ENCODE measurements at places on chromosomes 2 and 18.

- H3K27me3 ChIP-seq: no peaks in the 10 kb centered on the region
- H3K4me1 ChIP-seq: no peaks in the 10 kb centered on the region
- H3K4me3 ChIP-seq: no peak overlapping the region
- no peak overlapping the region for H3K27ac ChIP-seq
- no peaks in the 10 kb centered on the region for H3K36me3 ChIP-seq
Measured at GRCh38 chr18:8952769-8953760, 149.4 kb upstream of the NDUFV2 start.

DNA sequence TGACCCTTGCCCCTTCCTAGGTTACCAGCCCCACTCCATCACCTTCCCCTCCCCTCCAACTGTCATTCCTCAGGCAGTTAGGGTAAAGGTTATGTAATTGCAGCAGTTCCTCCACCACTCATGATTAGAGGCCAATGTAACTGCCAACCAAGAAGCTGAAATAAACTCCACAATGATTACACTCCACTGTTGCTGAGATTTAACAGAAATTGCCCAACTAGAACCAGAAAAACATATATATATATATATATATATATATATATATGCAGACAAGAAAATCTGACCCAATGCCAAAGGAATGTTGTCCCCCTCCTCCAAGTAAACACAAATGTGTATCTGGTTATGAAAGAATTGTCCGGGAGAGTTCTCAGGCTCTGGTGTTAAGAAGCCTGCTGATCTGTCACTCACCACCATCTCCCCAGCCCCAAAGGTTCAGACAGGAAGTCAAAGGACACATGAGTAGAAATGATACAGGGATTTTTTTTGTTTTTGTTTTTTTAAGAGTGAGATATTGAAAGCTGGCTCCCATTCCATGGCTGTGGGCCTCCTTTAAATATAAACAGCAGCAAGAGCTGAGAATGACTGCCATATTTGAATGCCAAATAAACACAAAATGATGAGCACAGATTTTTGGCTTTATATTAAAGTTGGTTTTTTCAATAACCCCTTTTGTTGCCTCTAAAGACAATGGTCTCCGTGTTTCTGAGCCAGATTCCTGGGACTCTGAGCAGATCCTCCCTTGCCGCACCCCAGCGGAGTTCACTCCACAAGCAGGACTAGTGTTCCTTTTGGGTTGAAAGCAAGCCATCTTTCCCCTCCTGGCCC is 127.2 kb upstream of the MAPRE2 start:
- H3K36me3 ChIP-seq: no peaks in the 10 kb centered on the region
- no peak overlapping the region for H3K27ac ChIP-seq
- no peaks in the 10 kb centered on the region for H3K4me1 ChIP-seq
- H3K4me3 ChIP-seq: no peak overlapping the region

GRCh38 chr2:28248511-28248910 is 144.1 kb upstream of the FOSL2 start:
- H3K27ac ChIP-seq: no peak overlapping the region
- no peak overlapping the region for H3K4me3 ChIP-seq

GRCh38 chr2:96604104-96604503 is 34.0 kb downstream of the KANSL3 start:
- peaks cover 58% of the 10 kb centered on the region for H3K36me3 ChIP-seq
- no peak for DNase-seq
- no peak overlapping the region for H3K4me3 ChIP-seq
- H3K4me1 ChIP-seq: peaks cover 22% of the 10 kb centered on the region
- no peak overlapping the region for H3K27ac ChIP-seq

DNA sequence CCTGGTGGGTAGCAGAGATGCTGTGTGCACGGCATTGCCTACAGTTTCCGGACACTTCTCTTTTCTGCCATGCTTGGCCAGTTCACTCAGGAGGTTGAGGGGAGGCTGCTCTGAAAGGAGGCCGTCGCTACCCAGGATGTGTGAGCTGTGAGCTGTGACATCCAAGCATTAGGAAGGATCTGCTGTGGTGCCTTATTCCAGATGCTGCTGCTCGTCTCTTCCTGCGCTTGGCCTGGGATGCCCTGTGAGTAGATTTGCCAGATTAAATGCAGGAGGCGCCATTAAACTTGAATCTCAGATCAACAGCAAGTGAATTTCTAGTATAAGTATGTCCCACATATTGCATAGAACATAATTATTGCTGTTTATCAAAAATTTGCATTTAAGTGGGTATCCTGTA is 124.2 kb upstream of the SIX3 start:
- no peak overlapping the region for H3K27ac ChIP-seq
- no peaks in the 10 kb centered on the region for H3K36me3 ChIP-seq
- no peaks in the 10 kb centered on the region for H3K4me1 ChIP-seq

DNA sequence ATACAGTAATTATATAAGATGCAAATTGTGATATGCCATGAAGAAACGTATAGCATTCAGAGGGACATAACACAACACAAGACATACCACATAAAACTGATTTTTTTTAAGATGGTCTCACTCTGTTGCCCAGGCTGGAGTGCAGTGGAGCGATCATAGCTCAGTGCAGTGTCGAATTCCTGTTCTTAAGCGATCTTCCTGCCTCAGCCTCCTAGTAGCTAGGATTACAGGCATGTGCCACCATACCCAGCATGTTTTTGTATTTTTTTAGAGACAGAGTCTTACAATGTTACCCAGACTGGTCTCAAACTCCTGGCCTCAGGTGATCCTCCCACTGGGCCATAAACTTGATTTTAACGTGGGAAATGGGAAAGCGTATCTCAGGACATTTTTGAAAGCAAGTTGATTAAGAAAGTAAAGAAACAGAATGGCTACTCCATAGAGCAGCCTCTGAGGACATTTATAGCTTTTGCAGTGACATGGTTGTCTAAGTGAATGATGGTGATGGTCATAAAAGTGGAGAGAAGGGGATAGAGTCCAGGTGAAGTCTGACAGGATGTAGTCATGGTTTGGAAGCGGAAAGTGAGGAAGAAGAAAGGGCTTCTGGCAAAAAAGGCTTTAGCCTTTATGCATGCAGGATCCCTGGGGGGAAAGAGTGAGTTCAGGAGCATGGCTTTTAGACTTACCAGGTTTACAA is 2.4 kb downstream of the TSGA10 start:
- H3K36me3 ChIP-seq: no peaks in the 10 kb centered on the region
- H3K27ac ChIP-seq: no peak overlapping the region
- H3K27me3 ChIP-seq: no peaks in the 10 kb centered on the region
- H3K4me3 ChIP-seq: no peak overlapping the region
- peaks cover 11% of the 10 kb centered on the region for H3K4me1 ChIP-seq

- peaks cover 25% of the 10 kb centered on the region for H3K4me1 ChIP-seq
- H3K27ac ChIP-seq: no peak overlapping the region
- DNase-seq: peak; percentile 56
Measured at GRCh38 chr2:215749092-215749957, 264.0 kb downstream of the MREG start.

GRCh38 chr18:23311351-23312121 is 141.6 kb upstream of the RIOK3 start:
- no peaks in the 10 kb centered on the region for H3K36me3 ChIP-seq
- no peak overlapping the region for H3K4me3 ChIP-seq
- peaks cover 13% of the 10 kb centered on the region for H3K4me1 ChIP-seq
- peak; percentile 61 for DNase-seq
- H3K27ac ChIP-seq: peak overlapping the region; percentile 33

GRCh38 chr18:56207989-56208388 is 430.4 kb downstream of the TXNL1 start:
- no peaks in the 10 kb centered on the region for H3K36me3 ChIP-seq
- H3K27me3 ChIP-seq: no peaks in the 10 kb centered on the region
- no peak overlapping the region for H3K27ac ChIP-seq
- H3K4me3 ChIP-seq: no peak overlapping the region

- no peak overlapping the region for H3K4me3 ChIP-seq
- H3K4me1 ChIP-seq: no peaks in the 10 kb centered on the region
- H3K36me3 ChIP-seq: no peaks in the 10 kb centered on the region
- H3K27ac ChIP-seq: no peak overlapping the region
Measured at GRCh38 chr18:55442561-55442960, 145.4 kb downstream of the TCF4 start.

- H3K27ac ChIP-seq: peak overlapping the region; percentile 34
- peaks cover 23% of the 10 kb centered on the region for H3K36me3 ChIP-seq
- no peak for DNase-seq
- H3K27me3 ChIP-seq: no peaks in the 10 kb centered on the region
- H3K4me1 ChIP-seq: peaks cover 6% of the 10 kb centered on the region
- no peak overlapping the region for H3K4me3 ChIP-seq
Measured at GRCh38 chr2:230781130-230781797, 68.6 kb downstream of the CAB39 start.

GRCh38 chr2:73999881-74000597 is 15.3 kb downstream of the TET3 start:
- no peaks in the 10 kb centered on the region for H3K36me3 ChIP-seq
- no peak overlapping the region for H3K4me3 ChIP-seq
- H3K27me3 ChIP-seq: no peaks in the 10 kb centered on the region
- no peak for DNase-seq
- H3K4me1 ChIP-seq: no peaks in the 10 kb centered on the region
- no peak overlapping the region for H3K27ac ChIP-seq

GRCh38 chr2:61291851-61292575 is 130.0 kb downstream of the C2orf74 start:
- no peaks in the 10 kb centered on the region for H3K36me3 ChIP-seq
- H3K27me3 ChIP-seq: no peaks in the 10 kb centered on the region
- no peaks in the 10 kb centered on the region for H3K4me1 ChIP-seq

- H3K27ac ChIP-seq: no peak overlapping the region
- H3K27me3 ChIP-seq: no peaks in the 10 kb centered on the region
- no peak for DNase-seq
- H3K4me1 ChIP-seq: peaks cover 11% of the 10 kb centered on the region
Measured at GRCh38 chr2:106956416-106956815, 70.4 kb upstream of the ST6GAL2 start.

DNA sequence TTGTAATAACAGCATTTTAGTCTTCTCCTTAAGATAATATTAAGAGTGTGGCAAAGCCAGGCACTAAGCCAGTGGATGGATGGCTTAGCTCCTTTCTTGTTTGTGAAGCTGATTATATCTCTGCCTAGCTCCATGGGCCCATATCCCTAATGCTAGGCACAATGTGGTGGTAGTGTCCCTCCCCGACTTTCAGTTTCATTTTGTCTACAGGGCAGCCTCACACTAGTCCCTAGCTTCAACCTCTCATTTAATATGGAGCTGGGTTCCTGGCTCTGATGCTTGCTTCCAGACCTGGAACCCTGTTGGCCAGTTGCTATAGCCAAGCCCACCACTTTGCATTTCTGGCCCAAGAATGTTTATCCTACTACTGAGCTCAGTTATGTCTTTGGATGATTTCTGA is 437.0 kb upstream of the MEIS1 start:
- no peaks in the 10 kb centered on the region for H3K27me3 ChIP-seq
- no peaks in the 10 kb centered on the region for H3K4me1 ChIP-seq
- no peaks in the 10 kb centered on the region for H3K36me3 ChIP-seq

GRCh38 chr2:42084231-42084671 is 36.4 kb downstream of the PKDCC start:
- no peaks in the 10 kb centered on the region for H3K4me1 ChIP-seq
- peak overlapping the region; percentile 20 for H3K27ac ChIP-seq
- H3K36me3 ChIP-seq: no peaks in the 10 kb centered on the region

GRCh38 chr2:64639691-64640090 is 14.0 kb downstream of the SERTAD2 start:
- H3K27me3 ChIP-seq: no peaks in the 10 kb centered on the region
- H3K4me1 ChIP-seq: peaks cover 22% of the 10 kb centered on the region
- H3K27ac ChIP-seq: peak overlapping the region; percentile 67
- no peaks in the 10 kb centered on the region for H3K36me3 ChIP-seq

GRCh38 chr18:41850781-41851180 is 104.3 kb upstream of the PIK3C3 start:
- no peaks in the 10 kb centered on the region for H3K27me3 ChIP-seq
- H3K4me1 ChIP-seq: no peaks in the 10 kb centered on the region
- no peaks in the 10 kb centered on the region for H3K36me3 ChIP-seq

- DNase-seq: no peak
- no peaks in the 10 kb centered on the region for H3K36me3 ChIP-seq
- H3K4me1 ChIP-seq: no peaks in the 10 kb centered on the region
- H3K4me3 ChIP-seq: no peak overlapping the region
Measured at GRCh38 chr2:211181626-211182025, 625.2 kb downstream of the CPS1 start.

GRCh38 chr2:176285321-176285720 is 16.1 kb downstream of the MTX2 start:
- DNase-seq: no peak
- H3K4me3 ChIP-seq: no peak overlapping the region
- H3K27me3 ChIP-seq: no peaks in the 10 kb centered on the region
- H3K27ac ChIP-seq: no peak overlapping the region
- no peaks in the 10 kb centered on the region for H3K36me3 ChIP-seq

GRCh38 chr2:205885492-205886099 is 200.4 kb downstream of the INO80D start:
- no peaks in the 10 kb centered on the region for H3K27me3 ChIP-seq
- H3K4me1 ChIP-seq: no peaks in the 10 kb centered on the region
- peak; percentile 92 for DNase-seq
- no peaks in the 10 kb centered on the region for H3K36me3 ChIP-seq

DNA sequence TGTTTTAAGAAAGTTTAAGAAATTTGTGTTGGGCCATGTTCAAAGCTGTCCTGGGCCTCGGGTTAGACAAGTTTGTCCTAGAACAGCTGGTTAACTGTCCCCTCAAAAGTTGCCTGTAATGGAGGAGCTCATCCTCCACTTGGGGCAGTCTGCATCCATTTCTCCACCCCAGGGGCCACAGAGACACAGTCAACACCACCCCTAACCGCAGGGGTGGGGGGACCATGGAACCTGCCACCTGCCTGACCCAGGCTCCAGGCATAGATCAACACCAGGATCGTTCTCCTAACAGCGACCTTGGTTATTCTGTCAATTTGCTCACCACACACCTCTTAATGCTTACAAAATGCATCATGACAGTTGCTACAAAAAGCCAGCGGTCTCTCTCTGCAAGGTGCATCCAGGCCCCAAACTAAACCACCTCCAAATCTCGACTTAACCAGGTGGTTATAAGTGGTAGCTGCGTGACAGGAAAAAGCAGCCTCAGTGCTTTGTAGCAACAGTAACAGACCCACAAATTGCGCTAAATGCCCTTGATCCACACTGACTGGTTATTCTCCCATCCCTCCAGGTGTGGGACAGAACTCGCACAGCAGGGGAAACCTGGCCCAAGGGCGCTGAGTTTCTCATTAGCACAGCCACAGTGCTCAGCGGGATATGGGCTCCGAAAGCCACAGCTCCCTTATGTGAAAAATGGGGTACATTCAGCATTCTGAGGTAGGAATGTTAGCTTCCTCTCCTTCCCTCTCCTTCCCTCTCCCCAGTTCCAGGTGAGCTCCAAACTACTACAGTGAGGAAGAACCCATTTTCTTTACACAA is 48.0 kb downstream of the HDLBP start:
- H3K27me3 ChIP-seq: no peaks in the 10 kb centered on the region
- peaks cover 11% of the 10 kb centered on the region for H3K4me1 ChIP-seq
- H3K27ac ChIP-seq: no peak overlapping the region
- no peak for DNase-seq
- no peak overlapping the region for H3K4me3 ChIP-seq

- H3K27me3 ChIP-seq: no peaks in the 10 kb centered on the region
- no peaks in the 10 kb centered on the region for H3K36me3 ChIP-seq
- no peak overlapping the region for H3K27ac ChIP-seq
- DNase-seq: no peak
Measured at GRCh38 chr2:86274265-86274917, 63.0 kb downstream of the REEP1 start.

GRCh38 chr18:961644-962355 is 57.1 kb downstream of the ADCYAP1 start:
- H3K27ac ChIP-seq: no peak overlapping the region
- H3K4me1 ChIP-seq: no peaks in the 10 kb centered on the region
- no peaks in the 10 kb centered on the region for H3K27me3 ChIP-seq

GRCh38 chr18:49111191-49111988 is 160.6 kb upstream of the SMAD7 start:
- DNase-seq: no peak
- no peaks in the 10 kb centered on the region for H3K4me1 ChIP-seq
- no peak overlapping the region for H3K27ac ChIP-seq
- H3K27me3 ChIP-seq: no peaks in the 10 kb centered on the region
- H3K36me3 ChIP-seq: peaks cover 26% of the 10 kb centered on the region

GRCh38 chr2:181198183-181198864 is 217.9 kb downstream of the UBE2E3 start:
- no peaks in the 10 kb centered on the region for H3K4me1 ChIP-seq

Measured in tibial nerve (tissue), 4 donors.